GM20000 (cell line): ENCODE measurements at places on chromosomes 7 and 10.
A peak's percentile ranks its signal among the peaks of the same experiment; 100 is the strongest.

- no peak for DNase-seq
Observed at GRCh38 chr10:103980288-103980906, 13.5 kb downstream of the SLK start.

- peak; percentile 42 for DNase-seq
Observed at GRCh38 chr7:144842377-144842851, 6.6 kb upstream of the TPK1 start.

DNA sequence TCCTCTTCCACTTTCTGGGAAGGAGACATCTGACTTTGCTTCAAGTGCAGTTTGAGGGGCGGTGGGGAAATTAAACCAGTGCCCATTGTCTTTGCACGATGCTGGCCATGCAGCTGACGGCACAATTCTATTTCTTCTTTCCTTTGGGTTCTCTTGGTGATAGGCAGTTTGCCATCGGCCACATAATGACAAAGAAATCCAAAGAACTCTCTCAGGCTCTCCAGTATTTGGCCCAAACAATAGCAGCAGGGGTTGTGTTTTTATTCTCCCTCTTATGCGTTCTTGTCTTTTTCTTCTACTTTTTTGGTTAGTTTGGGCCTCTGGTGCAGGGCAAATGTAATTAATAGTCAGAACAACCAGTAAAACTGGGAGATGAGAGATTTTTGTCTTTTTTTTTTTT lies 147.0 kb downstream of the EMX2 start:
- DNase-seq, result no peak

GRCh38 chr7:137434530-137434929 lies 91.0 kb upstream of the PTN start:
- DNase-seq, result no peak

DNA sequence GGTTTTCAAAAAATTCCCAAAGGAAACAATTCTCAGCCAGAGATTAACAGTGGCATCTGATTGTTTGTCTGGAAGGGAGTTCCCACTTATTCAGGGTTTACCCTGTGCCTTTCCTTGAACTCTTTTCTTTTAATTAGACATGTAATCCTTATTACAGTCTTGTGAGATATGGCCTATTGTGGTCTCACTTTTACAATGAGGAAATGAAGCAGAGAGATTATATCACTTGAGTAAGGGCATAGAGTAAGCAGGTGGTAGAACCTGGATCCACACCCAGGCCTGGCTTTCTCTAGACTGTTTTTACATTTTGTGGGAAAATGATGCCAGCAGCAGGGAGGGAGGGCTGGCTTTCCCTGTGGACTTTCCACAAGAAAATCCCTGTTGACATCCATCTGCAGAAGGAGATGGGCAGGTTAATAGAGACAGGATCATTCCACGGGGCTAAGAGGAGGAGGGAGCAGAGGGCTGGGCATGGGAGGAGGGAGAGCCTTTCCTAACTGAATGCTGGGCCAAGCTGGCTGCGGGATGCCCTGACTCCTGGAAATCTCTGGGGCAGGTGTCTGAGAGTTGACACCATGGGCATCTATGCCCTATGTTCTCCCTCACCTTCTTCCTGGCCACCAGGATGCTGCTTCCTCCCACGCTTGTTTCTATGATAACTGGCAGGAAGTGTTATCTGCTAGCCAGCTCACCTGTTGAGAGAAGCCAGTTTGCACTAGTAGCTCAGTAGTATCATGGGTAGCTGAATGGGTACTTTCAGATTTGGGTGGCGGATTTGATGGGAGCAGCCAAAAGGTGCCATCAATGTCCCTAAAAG lies 28.7 kb upstream of the ARHGAP22 start:
- no peak for DNase-seq

DNA sequence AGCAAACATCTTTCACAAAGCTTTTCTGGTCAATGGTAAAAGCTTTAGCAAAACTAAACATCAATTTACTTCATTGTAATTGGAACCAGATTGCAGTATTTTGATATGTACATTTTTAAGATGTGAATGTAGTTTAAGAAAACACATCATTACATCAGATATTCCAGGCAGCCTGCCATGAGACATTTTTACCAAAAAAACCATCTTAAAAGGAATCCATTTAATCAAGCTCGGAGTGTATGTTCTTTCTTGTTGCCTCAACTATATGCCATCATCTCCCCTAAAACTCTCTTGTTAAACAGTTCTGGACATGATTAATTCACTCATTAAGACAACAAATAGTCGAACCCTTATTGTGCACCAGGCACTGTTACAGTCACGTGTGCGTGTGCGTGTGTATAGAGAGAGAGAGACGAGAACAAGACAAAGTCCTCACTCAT lies 97.5 kb downstream of the UBE2H start:
- DNase-seq, result no peak

DNA sequence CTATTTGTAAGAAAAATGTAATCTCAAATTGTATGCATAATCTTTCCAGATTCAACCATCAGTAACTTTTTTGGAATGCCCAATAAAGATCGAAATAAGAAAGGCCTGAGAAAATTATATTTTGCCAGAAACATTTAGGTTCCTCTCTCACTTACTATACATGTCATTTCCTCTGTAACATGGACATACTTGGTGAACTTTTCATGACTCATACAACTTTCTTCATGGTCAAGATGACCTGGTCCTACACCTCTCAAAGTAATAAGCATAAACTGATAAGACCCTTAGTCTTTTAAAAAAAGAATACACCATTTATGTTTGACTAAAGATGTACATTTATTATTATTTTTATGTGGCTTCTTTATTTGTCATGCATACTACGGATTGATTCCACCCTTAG lies 125.3 kb downstream of the REEP3 start:
- DNase-seq, result no peak
